HT-29 (cell line): ENCODE measurements at places on chromosomes 11 and 22. TPM values are rescaled to one million over a fixed set of nuclear protein-coding genes. Genes with fewer than 3 reads are reported as not detected.

DNA sequence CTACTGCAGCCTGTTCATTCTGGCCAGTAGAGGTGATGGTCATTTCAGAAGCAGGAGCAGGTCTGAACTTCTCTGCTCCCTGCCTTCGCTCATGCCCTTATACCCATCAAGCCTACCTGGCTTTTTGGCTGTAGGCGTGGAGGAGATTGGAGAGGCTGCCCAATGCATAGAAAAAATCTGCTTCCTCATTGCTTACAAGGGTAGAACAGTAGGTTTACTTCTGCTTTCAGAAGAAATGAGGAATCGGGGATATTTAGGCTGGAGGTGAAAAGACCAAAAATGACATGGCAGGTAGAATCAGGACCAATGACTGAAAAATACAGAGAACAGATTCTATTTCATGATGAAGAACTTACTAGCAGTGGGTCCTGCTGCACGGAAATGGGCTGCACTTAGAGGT is 72.9 kb upstream of the YWHAH start:
- DNase-seq = no peak

GRCh38 chr11:62148271-62148980 is 24.6 kb downstream of the INCENP start:
- no peak for DNase-seq

GRCh38 chr22:44220727-44221680 is 40.3 kb downstream of the PARVG start:
- no peak for DNase-seq

- no peak for DNase-seq
These were observed 273.5 kb downstream of the ST3GAL4 start for GRCh38 chr11:126628790-126629621.

GRCh38 chr11:113730887-113731726 is 25.0 kb upstream of the TMPRSS5 start:
- DNase-seq = peak; percentile 83

- DNase-seq = no peak
These were observed 130.8 kb downstream of the FCHSD2 start for GRCh38 chr11:73011126-73011817.

DNA sequence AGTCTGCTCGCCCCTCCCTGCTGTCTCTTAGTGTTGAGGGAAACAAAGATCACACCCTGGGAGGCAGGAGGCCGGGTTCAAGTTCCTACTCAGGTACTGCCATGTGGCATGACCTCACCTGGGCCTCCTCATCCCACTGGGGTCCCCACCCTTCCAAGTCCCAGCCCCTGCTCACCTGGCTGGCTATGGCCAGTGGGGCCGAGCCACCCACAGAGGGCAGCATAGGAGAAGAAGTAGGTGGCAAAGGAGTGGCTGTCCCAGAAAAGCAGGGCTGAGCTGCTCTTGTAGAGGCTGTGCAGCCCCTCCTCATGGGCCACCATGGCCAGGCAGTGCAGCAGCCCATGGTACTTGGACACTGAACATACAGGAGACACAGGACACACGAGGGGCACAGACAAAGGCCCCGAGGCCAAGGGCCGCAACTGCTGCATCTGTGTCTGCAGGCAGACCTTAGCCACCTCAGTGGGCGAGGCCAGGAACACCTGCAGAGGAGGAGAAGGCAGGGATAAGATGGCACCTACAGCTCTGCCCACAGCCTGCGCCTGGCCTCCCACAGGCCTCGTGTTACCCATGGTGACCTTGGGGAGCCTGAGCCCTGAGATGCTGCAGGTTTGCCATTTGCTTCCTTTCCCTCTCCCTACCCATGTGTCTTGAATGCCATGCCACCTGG is 50.6 kb upstream of the MPEG1 start:
- DNase-seq = peak; percentile 78

- DNase-seq = no peak
These were observed 8.2 kb upstream of the FNBP4 start for GRCh38 chr11:47775240-47775869.

DNA sequence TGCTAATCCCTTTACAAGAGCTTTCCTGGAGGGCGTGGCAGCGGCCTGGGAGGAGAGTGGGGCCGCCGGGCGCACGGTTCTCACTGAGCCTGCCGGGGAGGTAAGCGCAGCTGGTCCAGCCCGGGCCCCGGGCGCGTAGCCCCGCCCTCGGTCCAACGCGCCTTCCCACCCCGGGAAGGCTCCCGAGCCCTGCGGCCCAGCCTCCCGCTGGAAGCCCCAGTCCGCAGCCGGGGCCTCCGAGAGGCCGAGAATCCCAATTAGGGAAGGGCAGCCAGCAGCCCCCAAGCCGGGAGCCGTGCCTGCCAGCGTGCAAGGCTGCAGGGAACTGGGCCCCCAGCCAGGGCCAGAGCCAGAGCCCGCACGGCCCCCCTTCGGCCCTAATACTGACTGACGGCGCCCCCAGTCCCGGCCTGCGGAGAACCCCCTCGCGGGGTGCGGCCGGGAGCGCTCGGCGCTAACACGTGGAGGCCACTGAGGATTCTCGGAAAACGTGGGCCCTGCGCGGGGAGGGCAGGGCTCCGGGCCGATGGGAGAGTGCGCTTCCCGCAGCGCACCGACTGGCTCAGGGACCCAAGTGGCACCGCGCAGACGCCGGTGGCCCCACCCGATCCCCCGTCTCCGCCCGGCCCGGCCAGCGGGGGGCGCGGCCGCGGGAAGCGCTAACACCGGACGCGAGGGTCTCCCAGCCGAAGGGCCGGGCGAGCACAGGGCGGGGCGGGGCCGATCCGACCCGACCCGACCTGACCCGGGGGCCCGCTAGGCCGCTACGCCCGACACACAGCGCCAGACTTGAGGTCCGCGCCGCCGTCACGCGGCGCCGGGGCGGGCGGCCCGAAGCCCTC is 5.7 kb downstream of the ZFTA start:
- peak; percentile 80 for DNase-seq

DNA sequence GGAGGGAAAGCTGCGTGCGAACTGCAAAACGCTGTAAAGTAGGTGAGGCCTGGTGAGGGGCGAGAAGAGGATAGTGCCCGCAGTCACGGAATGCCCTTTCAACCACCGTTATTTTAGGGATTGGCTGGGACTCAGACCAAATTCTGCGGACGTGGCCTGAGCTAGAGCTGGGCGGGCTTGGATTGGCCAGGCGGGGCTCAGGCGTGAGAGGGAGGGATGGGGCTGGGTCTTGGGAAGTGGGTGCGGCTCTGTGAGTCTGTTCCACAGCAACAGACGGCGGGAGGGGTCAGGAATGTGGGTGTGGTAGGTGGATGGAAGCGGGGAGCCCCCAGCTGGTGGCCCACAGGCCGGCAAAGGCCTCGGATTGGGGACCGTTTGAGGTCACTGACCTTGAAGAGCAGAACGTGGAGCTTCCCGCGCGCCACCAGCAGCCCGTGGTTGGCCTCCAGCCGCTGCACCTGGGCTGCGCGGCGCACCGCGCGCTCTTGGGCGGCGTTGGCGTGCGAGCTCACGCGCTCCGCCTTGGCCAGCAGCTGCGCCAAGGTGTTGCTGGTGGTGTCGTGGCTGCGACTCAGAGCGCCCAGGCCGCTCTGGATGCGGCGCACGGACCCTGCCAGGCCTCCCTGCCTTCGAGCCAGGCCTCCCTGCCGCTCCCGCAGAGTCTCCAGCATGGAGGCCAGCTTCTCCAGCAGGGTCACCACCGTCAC is 444 bp downstream of the CAVIN3 start:
- DNase-seq = peak; percentile 26

DNA sequence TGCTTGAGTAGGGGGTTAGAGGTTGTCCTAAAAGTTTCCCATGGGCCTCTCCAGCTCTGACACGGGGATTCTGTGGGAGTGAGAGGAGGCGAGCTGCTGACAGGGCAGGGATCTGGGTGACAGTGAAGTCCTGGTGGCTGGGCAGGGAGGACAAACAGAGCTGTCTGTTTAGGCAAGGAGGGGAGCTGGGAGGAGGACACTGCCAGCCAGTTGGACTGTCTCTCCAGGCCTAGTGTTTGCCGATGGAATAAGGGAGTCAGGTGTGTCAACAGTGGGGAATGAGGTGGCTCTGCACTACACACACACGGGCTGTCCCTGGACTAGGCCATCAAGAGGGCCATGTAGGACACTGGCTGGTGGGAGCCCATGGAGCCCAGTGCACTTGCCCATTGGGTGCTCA is 20.6 kb upstream of the SYT7 start:
- peak; percentile 59 for DNase-seq

GRCh38 chr11:13329670-13330356 is 52.2 kb downstream of the BMAL1 start:
- no peak for DNase-seq

DNA sequence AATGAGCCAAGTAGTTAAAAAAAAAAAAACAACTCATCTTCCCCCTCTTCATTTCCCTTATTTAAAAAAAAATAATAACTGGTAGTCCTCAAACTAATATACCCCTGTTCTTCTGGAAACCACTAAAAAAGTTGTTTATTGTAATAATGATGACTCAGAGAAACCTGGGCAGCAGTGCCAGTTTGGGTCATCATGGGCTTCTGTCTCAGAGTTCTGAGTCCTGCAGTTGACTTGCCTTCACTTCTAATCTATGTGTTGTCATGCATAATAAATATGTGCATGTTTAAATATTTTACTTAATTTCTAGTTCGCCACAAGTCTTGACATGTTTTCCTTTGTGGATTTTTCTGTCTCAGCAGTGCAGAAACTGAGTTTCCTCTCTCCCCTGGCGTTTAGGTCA is 46.8 kb downstream of the PPP2R1B start:
- no peak for DNase-seq

DNA sequence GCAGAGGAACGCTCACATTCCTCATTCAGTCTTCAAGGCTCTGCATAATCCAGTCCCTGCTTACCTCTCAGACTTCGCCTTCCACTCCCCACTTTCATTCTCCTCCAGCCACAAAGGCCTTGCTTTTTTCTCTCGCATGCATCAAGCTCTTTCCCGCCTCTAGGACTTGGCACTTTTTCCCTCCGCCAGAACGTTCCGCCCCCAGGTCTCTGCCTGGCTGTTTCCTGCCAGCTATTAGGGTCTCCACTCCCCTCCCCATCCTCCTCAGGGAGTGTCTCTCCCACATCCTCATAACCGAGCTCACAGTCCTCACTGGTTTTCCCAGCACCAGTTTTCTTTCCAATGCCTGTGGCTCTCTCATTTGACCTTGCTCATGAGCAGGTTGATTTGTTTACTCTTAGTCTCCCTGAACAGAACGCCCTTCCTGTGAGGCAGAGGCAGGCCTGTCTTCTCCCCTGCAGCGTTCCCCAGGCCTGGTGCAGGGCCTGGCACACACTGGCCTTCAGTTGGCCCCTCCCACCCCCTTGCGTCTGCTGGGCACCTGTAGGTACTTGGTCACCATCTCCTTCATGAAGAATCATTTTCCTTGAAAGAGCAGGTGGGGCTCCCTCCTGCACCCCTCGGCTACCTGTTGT is 75.2 kb downstream of the RTL6 start:
- no peak for DNase-seq

DNA sequence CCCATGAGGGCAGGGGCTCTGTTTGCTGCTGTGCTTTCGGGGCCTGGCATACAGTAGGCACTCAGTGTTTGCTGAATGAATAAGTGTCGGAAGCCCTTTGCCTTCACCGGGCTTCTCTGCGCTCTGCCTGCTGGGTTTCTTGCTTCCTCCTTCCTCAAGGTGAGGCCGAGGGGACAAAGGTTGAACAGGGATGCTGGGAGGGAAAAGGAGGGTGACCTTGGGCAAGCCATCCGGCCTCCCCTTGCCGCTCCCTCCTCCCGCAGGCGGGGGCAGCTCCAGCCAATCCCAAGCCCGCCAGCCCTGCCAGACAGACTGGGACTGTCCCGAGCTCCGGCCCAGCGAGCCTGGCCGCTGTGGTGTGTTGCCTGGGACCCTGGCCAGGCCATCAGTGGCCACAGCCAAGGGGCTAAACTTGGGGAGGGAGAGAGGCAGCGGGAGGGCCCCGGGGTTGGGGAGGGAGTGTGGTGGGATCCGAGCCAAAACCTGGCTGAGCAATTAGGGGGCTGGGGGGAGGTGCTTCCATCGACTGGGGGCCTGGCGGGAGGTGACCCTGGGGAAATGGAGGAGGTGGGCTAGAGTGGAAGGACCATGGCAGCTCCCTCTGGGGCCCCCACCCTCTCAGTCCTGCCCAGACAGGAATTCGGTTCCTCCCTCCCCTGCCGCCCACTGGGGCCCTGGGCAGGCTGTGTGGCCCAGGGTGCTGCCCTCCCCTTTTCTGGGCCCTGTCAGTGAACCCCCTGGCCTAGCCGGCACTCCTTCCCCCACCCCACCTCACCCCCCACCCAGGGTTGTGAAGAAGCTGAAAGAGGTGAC is 3.4 kb upstream of the RCOR2 start:
- DNase-seq = no peak

- no peak for DNase-seq
These were observed 54.9 kb upstream of the LRRC55 start for GRCh38 chr11:57126766-57127400.

GRCh38 chr11:12016246-12016645 is 7.8 kb upstream of the DKK3 start:
- no peak for DNase-seq

GRCh38 chr11:118411530-118411929 is 10.1 kb downstream of the ATP5MG start:
- no peak for DNase-seq

GRCh38 chr11:102957953-102958352 is 2.4 kb upstream of the MMP13 start:
- no peak for DNase-seq

DNA sequence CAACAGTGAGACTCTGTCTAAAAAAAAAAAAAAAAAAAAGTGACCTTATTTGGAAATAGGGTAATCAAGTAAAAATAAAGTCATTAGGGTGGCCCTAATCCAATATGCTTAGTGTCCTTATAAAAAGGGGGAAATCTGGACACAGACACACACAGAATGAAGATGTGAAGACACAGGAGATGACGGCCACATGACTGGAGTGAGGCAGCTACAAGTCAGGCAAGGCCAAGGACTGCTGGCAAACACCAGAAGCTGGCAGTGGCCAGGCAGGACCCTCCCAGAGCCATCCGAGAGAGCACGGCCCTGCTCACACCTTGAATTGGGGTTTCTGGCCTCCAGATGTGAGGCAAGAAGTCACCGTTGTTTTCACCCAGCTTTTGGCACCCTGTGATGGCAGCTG is 28.6 kb downstream of the LRFN4 start:
- DNase-seq = no peak

DNA sequence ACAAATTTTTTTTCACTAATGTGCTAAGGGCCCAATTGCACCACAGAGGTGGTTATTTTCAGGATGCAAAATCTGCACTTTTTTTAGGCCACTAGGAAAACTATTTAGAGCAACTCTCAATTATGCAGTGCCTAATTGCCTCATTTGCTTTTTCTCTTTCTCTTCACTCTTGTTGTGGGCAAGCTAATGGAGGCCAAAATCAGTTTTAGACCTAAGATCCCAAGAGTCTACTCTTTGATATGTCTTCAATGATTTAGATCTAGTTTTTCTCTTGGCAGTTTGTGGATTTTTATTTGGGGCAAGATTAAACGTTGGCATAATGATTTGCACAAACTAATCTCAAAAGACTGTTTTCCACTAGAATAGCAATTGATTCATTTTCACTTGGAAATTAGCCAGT is 1996.9 kb downstream of the LRRC4C start:
- DNase-seq = no peak

The PKDREJ gene
- total RNA-seq = not detected in 2 replicates

The PTGDR2 gene
- total RNA-seq = 0.41 TPM in 1 of 2 replicates, not detected in the other

The CCDC81 gene
- total RNA-seq = 0.08 and 0.31 TPM in 2 replicates

The IRAG1 gene
- 0.21 and 1.3 TPM in 2 replicates for total RNA-seq

The ACP2 gene
- 42.9 and 48.5 TPM in 2 replicates for total RNA-seq

The MRGPRX4 gene
- total RNA-seq = not detected in 2 replicates

The ANKRD13D gene
- 100 and 107 TPM in 2 replicates for total RNA-seq

The OR52I1 gene
- not detected in 2 replicates for total RNA-seq

The CABP7 gene
- 0.60 TPM in 1 of 2 replicates, not detected in the other for total RNA-seq

The OR5L1 gene
- not detected in 2 replicates for total RNA-seq

The DGKZ gene
- total RNA-seq = 190 and 194 TPM in 2 replicates

The MUC5B gene
- total RNA-seq = 0.10 and 4.3 TPM in 2 replicates
